ENCODE measurements at places on chromosomes 11 and 22.

GRCh38 chr11:30595934-30596333 is 9.8 kb upstream of the MPPED2 start:
- DNase-seq: no peak

GRCh38 chr11:117872975-117873827 is 3.3 kb downstream of the FXYD6 start:
- no peak for DNase-seq

DNA sequence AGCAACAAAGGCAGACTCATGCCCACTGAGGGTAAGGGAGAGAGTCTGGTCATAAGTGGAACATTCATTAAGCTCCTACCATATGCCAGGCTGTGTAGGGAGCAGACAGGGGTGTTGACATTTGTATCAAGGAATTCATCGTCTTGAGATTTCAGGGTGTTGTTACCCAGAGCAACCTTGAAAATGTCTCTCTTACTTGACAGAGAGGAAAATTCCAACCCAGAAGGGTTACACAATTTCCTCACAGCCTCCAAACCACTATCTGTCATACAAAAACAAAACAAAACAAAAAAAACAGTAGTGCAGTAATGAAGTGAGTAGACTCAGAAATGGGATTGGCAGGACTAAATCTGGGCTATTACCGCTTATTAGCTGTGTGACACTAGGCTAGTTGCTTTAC is 113.2 kb downstream of the MIAT start:
- no peak for DNase-seq

DNA sequence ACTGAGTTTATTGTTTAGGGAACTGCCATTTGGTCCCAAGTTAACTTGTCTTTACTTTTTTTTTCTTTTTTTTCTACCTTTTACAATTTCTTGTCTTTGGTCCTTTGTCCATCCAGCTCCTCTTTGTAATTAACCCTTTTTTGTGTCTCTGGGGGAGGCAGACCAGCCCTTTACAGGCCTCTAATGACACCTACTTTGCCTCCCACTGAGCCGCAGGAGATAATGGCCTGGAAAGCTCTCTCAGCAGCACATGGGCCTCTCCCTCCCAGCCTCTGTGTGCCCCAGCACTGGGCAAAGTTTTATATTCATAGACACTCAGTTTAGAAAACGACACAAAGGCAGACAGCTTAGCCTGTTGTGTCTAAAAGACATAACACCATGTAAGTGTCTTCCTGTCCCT is 480.4 kb downstream of the SOX6 start:
- DNase-seq: no peak

DNA sequence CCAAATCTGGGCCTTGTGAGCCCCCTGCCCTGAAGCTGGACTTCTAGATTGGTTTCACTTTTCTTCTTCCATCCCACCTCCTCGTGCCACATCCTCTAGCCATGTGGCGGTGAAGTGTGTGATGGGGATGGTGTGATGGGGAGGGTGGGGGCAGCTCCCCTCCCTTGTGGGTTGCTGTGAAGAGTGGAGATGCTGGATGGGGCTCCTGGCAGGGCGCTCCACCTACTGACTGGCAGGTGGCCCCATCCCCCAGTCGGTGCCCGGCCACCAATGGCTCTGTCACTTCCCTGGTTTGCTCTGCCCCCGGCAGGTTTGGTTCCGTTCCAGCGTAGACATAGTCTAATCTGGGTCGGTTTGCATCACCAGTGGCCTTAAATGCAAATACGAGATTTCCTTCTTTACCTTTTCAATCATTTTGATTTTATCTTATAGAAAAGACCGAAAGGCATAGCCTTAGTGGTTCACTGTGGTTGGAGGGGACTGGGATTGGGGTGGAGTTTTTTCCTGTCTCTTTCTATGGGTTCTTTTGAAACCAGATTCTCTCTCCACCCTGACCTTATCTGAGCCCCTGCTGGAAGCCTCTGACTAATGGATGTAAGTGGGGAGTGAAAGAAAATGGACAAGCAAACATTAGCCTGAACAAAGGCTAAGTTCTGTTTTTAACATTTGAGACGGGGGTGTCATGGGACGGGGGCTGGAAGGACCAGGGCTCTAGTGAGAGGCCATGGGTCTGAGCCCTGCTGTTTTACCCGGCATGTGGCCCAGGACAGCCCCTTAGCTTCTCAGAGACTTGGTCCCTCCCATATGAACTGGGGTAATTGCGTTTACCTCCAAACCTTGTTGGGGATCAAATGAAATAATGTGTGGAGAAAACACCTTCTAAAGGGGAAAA is 149.3 kb downstream of the CACNA1I start:
- no peak for DNase-seq

DNA sequence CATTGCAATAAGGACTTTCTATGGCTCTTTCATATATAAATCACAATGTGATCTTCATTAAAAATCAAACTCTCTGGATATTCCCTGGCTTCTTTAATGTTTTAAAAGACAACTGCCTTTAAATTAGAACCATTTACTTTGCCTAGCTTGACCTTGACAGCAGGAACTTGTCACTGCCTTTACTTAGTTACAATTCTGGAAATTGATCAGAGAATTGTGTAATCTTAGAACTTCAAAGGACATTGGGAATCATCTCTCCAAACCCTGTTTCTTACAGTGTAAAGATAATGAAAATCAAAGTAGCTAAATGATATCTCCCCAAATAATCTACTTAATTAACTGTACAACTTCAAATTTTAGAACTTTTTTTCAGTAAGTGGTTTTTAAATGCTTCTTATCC is 517.6 kb upstream of the CCDC179 start:
- DNase-seq: no peak

GRCh38 chr11:10806206-10806605 is 2.5 kb downstream of the EIF4G2 start:
- no peak for DNase-seq

DNA sequence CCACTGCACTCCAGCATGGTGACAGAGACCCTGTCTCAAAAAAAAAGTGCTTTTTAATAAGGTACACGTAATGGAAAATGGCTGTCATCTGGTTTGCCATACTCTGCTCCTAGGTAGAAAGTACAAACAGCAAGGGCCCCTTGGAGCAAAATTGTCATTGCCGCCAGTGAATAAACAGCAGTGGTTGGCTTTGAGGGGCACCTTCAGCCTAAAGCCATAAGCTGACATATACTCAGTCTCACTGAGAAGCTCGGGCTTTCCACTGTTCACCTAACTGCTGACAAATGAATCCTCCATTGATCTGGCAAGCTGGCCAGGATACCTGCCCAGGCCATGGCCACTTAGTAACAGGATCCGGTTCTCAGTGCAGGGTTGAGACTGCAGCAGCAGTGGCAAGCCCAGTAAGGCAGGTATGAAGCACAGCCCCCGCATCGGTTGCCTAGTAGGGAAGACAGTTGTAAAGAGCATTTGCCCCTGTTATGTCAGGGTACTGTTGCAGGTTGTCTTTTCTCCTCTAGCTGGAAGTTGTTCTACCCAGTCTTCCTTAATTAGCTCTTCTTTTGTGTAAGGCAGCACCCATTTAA is 38.8 kb downstream of the MARK2 start:
- DNase-seq: no peak
